ENCODE measurements at places on chromosomes 7 and 10. TPM values are rescaled to one million over a fixed set of nuclear protein-coding genes. Genes with fewer than 3 reads are reported as not detected.

The SPOCK2 gene
- total RNA-seq = 0.45 TPM

The CLCN1 gene
- not detected for total RNA-seq

The UTF1 gene
- total RNA-seq = not detected

The ZC3HAV1 gene
- 32.7 TPM for total RNA-seq

The TMEM178B gene
- 1.5 TPM for total RNA-seq

The NODAL gene
- not detected for total RNA-seq

The TYW1B gene
- 2.2 TPM for total RNA-seq

The CRCP gene
- 25.7 TPM for total RNA-seq

The IDI2 gene
- not detected for total RNA-seq

The HOXA6 gene
- 1.6 TPM for total RNA-seq

The CNNM1 gene
- total RNA-seq = 26.9 TPM

The EVX1 gene
- total RNA-seq = 0.14 TPM

The CTTNBP2 gene
- total RNA-seq = 0.52 TPM

The MTERF1 gene
- total RNA-seq = 12.2 TPM

The POU6F2 gene
- total RNA-seq = not detected

The C10orf105 gene
- total RNA-seq = not detected

The RGR gene
- not detected for total RNA-seq

The LGI1 gene
- total RNA-seq = not detected

The ZP3 gene
- 20.2 TPM for total RNA-seq

The BMPER gene
- 5.4 TPM for total RNA-seq

The PWWP2B gene
- 15.9 TPM for total RNA-seq

The TPK1 gene
- 1.9 TPM for total RNA-seq

The SDK1 gene
- total RNA-seq = 0.40 TPM

The GPR15LG gene
- total RNA-seq = not detected

Data from A549 treated with Mapracorat at 1 μM for 4 hours (cell line).